ENCODE measurements at places on chromosomes 5 and 9.
A peak's percentile ranks its signal among the peaks of the same experiment; 100 is the strongest.

- DNase-seq, result no peak
These were observed 878 bp upstream of the HMCN2 start for GRCh38 chr9:130264414-130265350.

DNA sequence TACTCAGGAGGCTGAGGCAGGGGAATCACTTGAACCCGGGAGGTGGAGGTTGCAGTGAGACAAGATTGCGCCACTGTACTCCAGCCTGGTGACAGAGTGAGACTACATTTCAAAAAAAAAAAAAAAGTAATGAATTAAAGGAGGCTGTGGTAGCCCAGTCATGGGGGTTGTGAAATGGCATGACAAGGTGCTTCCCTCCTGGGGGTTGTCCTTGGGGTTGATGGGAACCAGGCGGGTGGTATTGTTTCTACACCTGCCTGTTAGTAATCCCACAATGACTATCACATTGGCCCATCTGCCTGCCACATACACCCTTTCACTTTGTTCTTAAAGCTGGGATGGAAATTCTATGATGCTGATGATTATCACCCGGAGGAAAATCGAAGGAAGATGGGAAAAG lies 5.6 kb downstream of the IDNK start:
- DNase-seq, result no peak

DNA sequence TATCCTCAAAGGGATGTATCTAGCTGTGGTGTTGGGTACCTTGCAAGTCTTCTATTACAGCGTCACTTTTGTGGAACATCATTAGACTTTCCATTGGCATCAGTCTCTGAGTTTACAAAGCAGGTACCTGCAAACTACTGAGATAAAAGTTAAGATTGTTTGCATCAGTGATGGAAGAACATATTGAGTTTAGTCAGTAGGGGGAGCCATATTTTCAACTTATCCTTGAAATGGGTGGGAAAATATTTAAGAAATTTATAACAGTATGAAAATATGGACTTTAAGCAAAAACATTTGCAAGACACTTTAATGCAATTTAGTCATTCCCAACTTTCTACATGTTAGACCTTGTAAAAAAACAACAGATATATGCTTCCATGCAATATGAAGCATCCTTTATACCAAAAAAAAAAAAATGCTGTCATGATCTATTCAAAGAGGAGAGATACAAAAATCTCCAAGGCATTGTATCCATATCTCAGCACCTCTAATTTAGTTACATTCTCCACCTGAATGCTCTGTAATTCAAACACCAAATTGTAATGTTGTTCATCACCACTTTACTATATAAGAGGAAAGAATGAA lies 98.6 kb upstream of the ADAMTS19 start:
- no peak for DNase-seq

DNA sequence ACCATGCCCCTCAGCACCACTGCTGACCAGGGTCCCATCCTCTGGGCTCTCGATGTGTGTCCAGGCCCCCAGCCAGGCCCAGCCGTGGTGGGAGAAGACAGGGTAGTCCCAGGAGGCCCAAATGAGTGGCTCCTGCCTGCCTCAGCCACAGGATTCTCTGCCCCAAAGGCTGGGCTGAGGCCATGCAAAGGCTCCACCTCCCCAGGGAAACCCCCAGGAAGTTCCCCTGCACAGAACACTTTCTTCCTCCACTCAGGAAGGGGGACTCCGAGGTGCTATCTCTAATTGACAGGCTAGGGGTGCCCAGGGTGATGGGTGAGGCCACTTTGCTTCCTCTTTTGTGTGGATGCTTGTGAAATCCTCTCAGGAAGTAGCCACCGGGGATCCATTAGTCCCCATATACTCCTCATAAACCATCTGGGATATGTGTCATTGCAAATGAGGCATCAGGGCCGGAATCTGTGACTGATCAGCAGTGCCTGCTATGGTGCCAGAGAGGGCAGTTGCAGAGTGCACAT lies 23.1 kb upstream of the TDRD7 start:
- DNase-seq, result peak; percentile 10

- DNase-seq, result no peak
These were observed 5.3 kb upstream of the SREK1 start for GRCh38 chr5:66138637-66139317.

DNA sequence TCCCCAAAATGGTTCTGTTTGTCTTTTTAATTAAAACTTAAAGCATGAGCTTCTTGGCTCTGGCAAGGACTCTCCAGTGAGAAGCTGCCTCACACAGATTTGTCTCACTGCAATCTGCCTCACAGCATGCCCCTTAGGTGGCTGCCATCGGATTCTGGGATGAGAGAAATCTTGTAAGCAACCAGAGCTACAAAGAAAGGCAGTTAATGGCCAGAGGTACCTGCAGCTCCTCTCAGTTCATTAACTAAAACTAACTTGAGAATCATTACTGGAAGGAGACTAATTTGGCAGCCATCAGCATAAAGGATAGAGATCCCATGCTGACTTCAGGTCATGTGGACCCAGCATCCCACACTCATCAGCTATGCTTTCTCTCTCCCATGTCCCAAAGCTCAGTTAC lies 220.6 kb upstream of the DMAC1 start:
- DNase-seq, result no peak

DNA sequence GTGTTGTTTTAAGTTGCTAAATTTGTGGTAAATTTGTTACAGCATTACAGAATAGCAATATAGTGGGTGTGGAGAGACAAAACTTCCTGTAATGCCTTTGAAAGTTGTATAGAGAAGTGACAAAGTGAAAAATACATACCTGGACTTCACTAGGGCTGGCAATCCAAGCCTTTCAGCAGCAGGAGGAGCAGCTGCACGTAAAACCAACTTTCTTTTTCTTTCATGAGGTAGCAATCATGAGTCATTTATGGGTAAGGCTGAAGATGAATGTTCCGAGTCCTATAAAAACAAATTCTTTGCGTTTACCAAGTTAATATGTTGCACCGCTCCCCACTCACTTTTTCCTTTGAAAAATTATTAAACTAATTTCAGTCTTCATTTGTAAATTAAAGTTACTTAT lies 1138.2 kb downstream of the TAF11L14 start:
- peak; percentile 18 for DNase-seq

- DNase-seq, result no peak
These were observed 65.7 kb upstream of the SYK start for GRCh38 chr9:90735952-90736351.

DNA sequence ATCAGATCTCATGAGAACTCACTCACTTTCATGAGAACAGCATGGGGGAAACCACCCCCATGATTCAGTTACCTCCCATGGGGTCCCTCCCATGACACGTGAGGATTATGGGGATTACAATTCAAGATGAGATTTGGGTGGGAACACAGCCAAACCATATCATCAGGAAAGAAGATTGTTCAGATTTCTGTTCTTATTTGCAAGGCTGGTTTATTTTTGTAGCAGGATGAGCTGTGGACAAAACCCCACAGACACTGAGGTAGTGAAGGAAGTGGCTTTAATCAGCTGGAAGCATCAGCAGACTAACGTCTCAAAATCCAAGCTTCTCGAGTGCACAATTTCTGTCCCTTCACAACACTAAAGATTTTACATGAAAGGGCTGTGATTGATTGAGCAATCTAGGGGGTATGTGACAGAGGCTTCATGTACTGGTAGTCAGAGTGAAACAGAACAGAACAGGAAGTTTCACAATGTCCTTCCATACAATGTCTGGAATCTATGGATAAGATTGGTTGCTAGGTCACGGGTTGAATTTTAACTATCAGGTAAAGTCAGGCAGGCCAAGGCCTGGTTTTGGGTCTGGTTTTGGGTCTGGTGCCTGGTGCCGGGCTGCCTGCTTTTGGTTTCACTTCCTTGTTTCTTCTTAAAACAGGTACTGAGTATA lies 91.3 kb upstream of the ZNF366 start:
- DNase-seq, result no peak

DNA sequence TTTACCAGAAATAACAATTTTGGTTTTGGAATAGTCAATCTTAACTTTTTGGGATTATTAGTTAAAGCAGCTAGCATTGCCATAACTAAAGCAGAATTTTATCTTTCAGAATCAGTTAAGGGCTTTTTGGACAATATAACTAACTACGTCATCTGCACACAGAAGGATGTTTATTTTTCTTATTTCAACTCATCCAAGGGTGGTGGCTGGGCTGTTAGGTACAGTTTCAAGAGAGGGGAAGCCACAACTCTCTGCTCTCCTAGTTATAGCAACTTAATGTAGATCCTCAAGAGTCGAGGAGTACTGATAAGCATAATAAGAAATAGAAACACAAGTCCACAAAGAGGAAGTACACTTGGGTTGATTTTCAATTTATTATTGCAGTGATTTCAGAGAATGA lies 65.6 kb downstream of the ANKRD55 start:
- DNase-seq, result no peak

DNA sequence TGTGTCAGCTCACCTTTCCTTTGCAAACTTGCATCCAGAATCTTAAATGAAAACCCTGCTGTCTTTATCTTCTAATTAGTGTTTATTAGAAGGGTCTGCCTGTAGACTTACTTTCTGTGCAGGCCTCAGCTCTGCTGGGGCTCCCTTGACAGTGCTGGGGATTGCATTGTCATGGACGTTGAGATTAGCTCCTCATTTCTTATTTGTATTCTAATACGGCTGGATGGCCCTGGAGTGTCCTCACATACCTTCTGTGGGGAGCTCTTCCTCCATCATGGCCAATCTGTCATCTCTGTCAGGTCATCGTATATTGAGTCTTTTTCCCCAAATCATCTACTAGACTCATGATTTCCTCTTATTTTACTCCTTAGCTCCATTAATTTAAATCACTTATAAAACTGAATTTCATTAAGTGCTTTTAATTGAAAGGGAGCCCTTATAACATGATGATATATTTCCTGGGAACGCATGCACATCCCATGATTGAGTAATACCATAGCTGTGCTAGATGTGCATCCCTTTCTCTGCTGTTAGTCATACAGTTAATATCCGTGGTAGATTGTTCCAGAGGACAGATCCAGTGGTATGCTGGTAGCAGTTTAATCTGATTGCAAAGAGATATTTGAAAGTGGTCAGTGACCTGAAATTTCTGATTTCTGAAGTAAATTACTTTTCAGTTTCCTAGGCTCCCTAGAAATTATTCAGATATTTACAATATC lies 61.6 kb downstream of the ICE1 start:
- no peak for DNase-seq

GRCh38 chr5:68290847-68291246 lies 75.3 kb downstream of the PIK3R1 start:
- DNase-seq, result no peak
